ENCODE measurements at places on chromosomes 5 and 9.
A peak's percentile ranks its signal among the peaks of the same experiment; 100 is the strongest.

DNA sequence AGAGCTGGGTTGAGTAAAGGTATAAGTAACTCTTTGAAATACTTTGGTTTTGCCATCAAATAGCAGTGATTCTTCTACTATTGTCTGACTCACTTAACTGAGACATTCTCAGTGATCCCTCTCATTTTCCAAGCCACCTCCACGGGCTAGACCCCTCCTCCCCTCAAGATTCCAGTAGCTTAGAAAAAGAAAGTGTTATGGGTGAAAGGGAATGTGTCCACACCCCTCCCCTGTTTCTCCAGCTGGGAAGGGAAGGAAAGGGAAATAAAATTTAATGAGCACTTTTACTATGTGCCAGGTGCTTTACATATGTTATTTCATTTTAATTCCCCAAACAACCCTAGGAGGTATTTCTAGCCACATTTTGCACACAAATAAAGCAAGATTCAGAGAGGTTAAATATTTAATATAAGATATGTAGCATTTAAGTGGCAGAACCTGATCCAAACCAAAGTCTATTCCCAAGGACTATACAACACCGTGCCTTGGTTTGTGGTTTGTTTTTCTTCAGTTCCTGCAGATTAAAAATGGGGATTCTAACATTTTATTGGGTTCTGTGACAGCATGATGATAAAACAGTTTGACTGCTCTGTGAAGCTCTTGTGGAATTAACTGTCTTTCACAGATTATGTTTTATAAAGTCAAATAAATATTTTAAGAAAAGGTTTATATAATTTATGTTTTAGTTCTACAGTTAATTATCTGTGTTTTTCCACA is 135.9 kb downstream of the ZSWIM6 start:
- peak; percentile 20 for DNase-seq

DNA sequence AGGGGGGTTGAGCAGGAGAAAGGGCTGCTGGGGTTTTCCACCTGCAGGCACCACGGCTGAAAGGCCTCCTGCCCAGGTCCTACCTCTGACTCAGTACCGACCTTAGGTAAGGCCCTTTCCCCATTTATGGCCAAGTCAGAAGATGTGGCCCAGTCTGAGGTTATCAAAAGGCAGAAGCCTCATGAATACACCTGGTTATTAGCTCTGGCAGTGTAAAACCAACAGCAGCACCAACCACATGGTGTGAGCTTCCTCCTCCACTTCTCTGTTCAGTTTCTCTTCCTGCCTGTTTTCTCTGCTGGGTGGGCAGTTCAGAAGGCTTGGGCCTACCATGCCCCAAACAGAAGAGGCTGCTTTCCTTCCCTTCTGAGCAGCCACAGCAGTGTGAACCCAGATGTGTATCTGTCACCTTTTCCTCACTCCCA is 86.9 kb downstream of the UGCG start:
- DNase-seq: no peak

- DNase-seq: no peak
These were observed 269.6 kb upstream of the RIOK2 start for GRCh38 chr5:97452646-97453045.

DNA sequence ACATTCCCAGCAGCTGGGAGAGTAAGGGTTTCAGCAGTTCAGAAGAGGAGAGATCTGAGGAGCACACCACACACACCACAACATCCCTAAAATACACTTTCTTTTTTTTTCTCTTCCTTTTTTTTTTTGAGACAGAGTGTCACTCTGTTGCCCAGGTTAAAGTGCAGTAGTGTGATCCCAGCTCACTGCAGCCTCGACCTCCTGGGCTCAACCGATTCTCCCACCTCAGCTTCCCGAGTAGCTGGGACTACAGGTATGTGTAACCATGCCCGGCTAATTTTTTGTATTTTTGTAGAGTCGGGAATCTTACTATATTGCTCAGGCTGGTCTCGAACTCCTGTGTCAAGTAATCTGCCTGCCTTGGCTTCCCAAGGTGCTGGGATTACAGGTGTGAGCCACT is 9.7 kb upstream of the UBAP1 start:
- no peak for DNase-seq

DNA sequence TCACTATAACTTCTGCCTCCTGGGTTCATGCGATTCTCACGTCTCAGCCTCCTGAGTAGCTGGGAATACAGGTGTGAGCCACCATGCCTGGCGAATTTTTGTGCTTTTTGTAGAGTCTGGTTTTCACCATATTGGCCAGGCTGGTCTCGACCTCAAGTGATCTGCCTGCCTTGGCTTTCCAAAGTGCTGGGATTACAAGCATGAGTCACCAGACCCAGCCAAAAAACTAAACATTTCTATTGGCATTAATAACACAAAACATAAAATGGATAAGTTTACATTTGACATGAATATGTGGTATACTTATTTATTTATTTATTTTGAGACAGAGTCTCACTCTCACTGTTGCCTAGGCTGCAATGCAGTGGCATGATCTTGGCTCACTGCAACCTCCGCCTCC is 13.6 kb upstream of the REEP5 start:
- DNase-seq: no peak

GRCh38 chr9:91834740-91835139 is 115.3 kb downstream of the ROR2 start:
- no peak for DNase-seq

DNA sequence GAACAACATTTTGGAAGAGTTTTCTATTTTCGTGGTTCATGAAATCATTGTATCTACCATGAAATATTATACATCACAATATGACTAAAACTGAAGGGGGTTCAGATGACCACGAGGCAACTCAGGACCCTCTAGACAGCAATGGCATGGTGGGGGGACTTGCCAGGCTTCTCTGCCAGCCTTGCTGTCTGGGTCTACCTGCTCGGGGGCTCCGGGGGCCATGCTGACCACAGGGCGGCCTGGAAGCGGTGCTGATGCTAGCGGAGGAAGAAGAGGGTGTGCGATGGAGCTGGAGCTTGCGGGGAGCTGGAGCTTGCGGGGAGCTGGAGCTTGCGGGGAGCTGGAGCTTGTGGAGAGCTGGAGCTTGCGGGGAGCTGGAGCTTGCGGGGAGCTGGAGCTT is 89.2 kb upstream of the IRX4 start:
- no peak for DNase-seq

- DNase-seq: no peak
These were observed 623.3 kb downstream of the HINT1 start for GRCh38 chr5:130541617-130542221.

GRCh38 chr5:90875456-90875855 is 316.9 kb downstream of the ADGRV1 start:
- DNase-seq: no peak

GRCh38 chr5:69492391-69492922 is at the start of gene OCLN:
TSS of gene OCLN (plus strand) at chr5:69492790. CDS start at chr5:69504245, 11,455 bp downstream.
- no peak for DNase-seq

DNA sequence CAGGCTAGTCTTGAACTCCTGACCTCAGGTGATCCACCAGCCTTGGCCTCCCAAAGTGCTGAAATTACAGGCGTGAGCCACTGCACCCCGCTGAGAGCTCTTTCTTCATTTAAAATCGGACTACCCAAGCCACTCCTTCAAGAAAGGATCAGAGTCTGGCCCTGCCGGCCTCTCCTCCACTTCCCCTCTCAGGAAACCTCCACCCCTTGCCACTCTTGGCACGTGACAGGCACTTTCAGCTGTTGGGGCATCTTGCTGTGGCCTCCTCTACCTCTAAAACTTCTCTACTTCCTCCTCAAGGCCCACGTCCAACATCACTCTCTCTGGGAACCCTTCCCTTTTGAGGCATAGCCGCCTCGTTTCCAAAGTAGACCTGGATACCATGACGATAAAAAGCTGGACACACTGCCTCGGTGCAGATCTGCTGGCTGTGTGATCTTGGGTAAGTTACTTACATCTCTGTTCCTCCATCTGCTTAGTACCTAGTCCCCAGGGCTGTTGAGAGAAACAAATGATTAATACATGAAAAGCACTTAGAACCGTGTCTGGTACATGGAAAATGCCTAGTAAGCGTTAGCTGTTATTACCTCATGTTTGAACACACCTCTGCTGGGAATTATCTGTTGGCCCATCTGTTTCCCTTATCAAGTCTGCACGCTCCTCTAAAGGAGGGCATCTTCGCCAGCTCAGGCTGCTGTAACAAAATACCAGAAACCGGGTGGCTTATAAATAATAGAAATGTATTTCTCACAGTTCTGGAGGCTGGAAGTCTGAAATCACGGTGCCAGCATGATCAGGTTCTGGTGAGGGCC is 55.3 kb downstream of the SMIM23 start:
- DNase-seq: no peak

DNA sequence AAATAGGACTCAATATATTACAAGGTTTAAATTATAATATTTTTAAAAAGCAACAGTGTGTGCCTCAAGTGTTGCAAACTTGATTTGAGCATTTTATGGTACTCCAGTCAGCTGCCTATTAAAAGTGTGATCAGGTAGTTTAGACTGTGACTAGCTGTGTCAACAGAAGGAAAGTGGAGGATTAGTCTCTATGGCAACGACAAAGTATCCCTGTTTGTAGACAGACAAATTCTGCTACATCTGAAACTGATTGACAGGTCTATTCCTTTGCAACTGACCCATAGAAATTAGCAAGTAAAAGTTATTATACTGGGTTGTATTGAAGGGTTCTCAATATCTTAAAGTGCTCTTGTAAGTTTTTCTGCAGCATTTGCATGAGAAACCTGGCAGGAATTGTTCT is 249.8 kb upstream of the ARRDC3 start:
- DNase-seq: no peak

DNA sequence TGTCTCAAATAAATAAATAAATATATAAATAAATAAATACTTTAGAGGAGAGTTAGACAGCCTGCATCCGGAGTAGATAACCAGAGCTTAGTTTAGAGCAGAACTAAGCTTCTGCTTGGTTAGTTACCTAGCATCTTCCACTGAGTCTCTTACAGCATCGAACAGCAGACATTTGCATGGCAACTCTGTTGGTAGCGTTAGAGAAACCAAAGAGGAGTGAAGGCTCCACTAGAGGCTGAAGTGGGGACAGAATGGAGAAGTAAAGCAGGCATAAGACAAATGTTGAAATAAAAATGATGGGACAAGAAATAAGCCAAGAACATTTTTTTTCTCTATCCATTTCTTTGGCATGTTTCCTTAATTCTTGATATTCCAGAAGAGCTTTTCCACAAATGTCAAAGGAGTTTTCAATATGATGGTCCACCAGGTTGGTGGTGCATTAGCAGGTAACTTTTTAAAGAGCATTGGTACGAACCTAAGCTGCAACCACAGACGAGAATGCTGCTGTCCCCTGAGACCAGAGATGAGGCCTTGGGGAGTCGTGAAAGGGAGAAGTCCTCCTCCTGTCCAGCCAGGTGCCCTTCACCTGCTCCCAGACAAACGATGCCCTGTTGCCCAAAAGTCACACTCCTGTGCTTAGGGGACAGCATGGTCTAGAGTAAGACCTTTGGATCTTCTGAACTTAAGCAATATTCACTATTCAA is 438.3 kb downstream of the DIRAS2 start:
- no peak for DNase-seq

GRCh38 chr5:7664208-7664607 is 186.7 kb downstream of the CFAP90 start:
- no peak for DNase-seq

DNA sequence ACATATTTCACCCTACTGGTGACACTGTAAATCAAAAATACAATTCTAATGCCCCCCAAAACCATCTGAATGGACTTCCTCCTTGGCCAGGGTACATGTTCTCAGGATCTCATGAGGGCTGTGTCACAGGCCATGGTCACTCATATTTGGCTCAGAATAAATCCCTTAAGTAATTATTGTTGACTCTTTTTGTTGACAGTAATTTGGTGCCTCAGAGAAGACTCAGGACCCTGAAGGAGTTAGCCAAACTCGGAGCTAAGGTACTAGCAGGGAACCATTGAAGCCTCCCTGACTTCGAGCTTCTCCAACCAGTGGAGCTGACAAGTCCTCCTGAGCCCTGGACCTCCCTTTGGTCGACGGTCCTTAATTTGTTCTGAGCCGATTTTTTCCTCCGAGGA is 51.2 kb upstream of the SNAPC3 start:
- no peak for DNase-seq

DNA sequence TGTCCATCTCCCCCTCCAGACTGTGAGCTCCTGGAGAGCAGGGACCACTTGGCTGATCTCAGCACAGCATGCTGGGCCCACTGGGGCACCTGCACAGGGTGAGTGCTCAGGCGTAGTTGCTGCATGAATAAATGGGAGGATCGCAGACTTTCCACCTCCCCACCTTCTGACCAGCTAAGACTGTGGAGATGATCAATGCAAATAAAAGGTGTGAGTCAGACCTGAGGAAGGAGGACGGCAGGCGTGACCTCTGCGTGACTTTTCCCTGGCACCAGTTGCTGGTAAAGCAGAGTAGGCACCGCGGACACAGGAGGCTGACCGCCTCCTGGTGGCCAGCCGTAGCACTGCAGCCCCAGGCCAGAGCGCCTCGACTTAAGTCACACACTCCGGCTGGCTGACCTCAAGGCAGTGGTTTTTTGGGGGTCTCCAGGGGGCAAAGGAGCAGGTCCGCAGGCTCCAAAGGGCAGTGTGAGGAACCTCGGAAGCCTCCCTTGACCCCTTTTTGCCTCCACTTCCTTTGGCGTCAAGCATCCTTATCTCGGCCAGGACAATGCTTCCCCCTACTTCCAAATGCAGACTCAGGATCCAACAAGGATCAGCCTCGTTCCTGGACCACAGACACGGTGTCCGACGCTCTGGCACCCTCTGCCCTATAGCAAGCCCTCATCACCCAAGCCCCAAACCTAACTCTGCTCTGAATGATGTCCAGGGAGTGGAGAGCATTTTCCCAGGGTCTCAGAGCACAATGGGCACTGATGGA is 12.7 kb upstream of the TDRD7 start:
- no peak for DNase-seq

DNA sequence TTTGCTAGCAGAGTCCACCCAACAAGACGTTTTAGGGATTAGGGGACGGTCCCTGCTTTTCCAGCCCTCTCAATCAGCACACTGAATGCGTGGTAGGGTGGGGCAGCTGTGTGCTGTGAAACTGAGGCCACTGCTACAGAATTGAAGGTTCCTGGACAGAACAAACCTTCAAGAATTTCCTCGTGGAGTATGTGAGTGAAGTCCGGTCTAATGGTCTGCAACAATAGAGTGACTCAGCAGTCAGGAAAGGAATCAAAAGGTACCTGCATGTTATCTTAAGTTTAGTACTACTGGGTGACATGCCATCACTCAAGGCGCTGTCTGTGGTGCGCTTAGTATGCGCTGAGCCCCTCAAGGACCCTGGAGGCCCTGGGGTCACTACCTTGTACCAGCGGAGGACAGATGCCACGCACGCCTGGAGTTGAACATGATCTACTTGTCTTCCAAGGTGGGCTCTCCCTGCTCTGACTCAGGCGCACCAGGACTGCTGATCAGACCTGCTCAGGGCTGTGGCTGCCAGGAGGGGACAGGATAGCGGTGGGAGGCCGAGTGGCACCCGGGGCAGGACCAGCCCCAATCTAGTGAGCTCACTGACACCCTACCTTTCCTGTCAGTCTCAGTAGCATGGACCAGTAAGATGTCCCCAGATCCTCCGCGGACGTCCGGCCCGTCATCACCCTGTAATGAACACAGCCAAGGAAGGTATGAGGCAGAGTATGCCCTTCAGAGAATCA is 50.5 kb downstream of the PRRT1B start:
- DNase-seq: no peak

- no peak for DNase-seq
These were observed 4.8 kb upstream of the PLGRKT start for GRCh38 chr9:5442400-5443011.
